ENCODE measurements at places on chromosomes 2 and 18.

GRCh38 chr2:220664272-220665107 is 907.6 kb downstream of the EPHA4 start:
- DNase-seq, result no peak

DNA sequence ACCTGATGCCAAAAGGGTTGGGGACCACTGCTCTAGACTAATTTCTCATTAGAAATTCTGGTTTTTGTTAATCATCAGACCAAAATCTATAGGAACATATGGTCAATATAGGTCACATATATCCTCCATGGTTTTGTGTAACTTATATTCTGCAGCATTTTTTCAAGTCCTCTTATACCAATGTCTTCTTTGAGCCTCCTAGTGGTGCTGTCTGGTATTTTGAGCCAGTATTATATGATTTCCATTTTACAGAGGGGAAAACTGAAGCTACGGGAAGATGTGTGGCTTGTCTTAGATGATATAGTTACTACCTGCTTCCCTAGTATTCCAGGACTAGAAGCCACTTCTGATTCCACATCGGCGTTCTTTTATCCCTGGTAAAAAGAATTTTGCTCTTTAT is 13.8 kb downstream of the MAPK4 start:
- DNase-seq, result no peak

GRCh38 chr2:231526341-231527090 is 3.7 kb downstream of the NMUR1 start:
- DNase-seq, result no peak

DNA sequence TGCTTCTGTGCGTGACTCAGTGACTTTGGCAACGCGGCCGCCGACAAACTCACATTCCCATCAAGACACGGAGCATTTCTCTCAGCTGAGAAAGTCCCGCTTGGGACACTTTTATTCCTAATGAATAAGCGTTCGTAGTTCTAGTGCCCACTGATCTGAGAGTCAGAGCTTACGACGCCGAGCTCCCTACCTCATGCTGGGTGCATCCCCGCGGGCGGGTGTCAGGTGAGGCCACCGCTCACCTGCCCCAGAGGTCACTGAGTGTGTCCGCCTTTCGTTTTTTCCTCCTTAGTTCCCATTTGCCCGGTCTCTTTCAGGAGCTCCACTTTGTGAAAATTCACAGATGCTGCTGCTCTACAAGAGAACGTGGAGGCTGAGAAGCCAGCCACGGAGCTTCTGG is 43.6 kb upstream of the TMEM18 start:
- no peak for DNase-seq

DNA sequence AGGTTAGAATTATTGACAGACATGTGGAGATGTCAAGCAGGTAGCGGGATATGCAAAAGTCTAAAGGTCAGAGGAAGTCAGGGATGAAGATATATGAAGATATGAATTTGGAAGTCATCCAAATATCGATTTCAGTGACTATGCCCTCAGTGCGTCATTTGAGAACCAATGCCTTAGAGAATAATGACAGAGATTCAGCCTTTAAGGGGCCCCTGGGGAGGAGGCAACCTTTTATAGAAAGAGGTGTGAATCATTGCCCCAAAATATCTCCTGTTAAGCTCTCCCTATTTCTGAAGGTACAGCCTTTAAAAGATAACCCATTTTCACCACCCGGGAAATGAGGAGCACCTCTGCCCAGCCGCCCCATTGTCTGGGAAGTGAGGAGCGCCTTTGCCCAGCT is 223.4 kb downstream of the NCKAP5 start:
- no peak for DNase-seq

- DNase-seq, result no peak
These were observed 262.9 kb upstream of the KLHL29 start for GRCh38 chr2:23121968-23122648.

DNA sequence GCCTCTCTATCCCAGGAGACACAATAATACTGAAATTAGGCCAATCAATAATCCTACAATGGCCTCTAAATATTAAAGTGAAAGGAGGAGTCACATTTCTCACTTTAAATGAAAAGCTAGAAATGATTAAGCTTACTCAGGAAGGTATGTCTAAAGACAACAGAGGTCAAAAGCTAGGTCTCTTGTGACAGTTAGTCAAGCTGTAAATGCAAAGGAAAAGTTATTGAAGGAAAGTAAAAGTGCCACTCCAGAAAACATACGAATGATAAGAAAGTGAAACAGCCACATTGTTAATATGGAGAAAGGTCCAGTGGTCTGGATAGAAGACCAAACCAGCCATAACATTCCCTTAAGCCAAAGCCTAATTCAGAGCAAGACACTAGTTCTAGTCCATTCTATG is 9.5 kb downstream of the SESTD1 start:
- no peak for DNase-seq

GRCh38 chr2:71665168-71666093 is 212.1 kb downstream of the DYSF start:
- no peak for DNase-seq

GRCh38 chr18:56919190-56919589 is 227.7 kb upstream of the BOD1L2 start:
- no peak for DNase-seq

DNA sequence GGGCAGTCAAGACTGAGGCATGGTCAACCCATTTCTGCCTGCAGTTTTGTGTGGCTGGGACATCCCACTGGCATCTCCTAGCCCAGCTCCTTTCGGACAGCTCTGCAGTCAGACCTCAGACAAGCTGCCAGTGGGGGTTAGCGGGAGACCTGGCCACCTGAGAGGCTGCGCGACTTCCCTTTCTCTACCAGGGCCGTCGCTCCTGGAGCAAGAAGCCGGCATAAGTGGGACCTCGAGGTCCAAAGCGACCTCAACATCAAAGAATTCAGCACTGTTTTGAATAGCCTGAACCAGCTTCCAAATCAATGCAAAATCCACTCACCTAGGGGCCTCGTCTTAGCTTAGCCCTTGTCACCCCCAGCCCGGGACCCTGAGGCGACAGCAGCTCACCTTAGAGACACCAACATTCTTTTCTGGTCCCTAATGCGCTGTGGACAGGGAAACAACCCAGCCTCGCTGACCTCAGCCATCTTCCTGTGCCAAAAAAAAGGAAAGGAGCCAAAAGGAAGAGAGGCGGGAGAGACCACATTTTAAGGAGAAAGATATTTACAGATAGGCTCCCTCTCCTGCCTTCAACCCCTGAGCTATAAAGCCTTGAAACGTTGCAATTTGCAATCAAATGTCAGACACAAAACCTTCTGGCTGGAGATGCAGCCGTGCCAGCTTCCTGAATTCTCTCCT is 81.2 kb downstream of the GFPT1 start:
- no peak for DNase-seq

- DNase-seq, result no peak
These were observed 235.6 kb downstream of the NUP35 start for GRCh38 chr2:183359867-183360266.

DNA sequence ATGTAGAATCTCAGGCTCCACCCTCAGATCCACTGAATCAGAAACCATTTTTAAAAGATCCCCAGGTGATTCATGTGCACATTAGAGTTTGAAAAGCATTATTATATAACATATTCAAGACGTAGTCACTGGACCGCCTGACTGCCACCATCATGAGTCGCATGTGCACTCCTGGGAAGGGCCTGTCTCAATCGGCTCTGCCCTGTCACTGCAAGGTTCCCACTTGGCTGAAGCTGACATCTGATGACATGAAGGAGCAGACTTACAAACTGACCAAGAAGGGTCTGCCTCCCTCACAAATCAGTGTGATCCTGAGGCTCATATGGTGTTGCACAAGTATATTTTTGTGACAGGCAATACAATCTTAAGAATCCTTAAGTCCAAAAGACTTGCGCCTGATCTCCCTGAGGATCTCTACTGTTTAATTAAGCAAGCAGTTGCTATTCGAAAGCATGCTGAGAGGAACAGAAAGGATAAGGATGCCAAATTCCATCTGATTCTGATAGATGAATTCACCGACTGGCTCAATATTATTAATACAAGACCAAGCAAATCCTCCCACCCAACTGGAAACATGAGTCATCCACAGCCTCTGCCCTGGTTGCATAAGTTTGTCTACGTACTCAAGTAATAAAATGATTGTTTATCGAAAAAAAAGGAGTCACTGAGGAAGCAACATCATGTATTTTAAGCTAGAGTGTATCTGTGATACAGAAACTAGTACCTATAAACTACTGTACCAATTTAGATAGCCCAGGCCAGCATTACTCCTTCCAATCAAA is 26.2 kb downstream of the ATAD2B start:
- no peak for DNase-seq

DNA sequence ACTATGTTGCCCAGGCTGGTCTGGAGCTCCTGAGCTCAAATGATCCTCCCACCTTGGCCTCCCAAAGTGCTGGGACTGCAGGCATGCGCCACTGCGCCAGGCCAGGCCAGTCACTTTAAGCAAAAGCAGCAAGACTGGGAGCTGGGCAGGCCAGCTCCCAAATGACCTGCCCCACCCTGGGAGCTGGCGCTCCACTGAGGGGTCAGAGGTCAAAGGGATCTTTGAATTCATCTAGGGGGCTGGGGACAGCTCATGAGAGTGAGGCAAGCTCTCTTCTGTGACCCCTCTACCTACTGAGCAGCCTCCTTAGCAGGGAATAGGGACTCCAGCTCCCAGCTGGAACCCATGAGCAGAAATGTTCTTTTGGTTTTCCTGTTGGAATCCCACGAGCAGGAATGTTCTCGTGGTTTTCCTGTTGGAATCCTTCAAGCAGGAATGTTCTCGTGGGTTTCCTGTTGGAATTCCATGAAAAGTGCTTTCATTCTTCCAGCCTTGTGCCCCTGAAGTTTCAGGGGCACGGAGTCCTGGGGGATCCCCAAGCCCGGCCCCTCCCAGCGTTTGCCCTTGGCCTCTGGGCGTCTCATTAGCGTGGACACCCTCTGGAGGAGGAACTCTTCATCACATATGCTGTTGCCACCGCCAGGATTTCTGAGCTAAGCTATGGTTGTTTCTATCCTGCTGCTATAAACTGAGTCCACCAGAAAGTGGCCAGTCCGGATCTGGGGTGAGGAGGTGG is 162.0 kb upstream of the HAAO start:
- no peak for DNase-seq
